Esophagus muscularis mucosa (tissue), 4 donors: ENCODE measurements at places on chromosomes 1 and 21. TPM values are rescaled to one million over a fixed set of nuclear protein-coding genes. Genes with fewer than 3 reads are reported as not detected.

GRCh38 chr1:212683357-212683722 is 16.3 kb downstream of the BATF3 start:
- no peak for DNase-seq

GRCh38 chr1:167627615-167627864 is 2.5 kb upstream of the RCSD1 start:
- DNase-seq: no peak

Gene ATP5PF
- total RNA-seq: 118 TPM

DNA sequence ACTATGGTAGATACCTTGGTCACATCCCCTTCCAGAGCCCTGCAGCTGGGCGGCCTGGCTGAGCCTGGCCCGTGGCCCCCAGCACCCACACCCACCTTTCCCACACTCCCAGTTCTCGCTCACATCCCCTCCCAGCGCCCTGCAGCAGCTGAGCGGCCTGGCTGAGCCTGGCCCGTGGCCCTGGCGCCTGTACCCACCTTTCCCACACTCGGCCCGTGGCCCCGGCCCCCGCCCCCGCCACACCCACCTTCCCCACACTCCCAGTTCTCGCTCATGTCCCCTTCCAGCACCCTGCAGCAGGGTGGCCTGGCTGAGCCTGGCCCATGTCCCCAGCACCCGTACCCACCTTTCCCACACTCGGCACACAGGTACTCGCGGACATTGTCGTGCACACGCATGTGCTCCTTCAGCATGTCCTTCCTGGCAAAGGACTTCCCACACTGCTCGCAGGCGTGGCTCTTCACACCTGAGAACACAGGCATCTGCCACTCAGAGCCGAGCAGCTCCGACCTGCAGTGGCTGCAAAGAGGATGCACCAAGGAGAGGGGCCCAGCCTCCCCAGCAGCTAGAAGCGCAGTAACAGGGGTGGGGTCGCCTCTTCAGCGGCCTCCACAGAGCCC is 52.5 kb upstream of the RIPK4 start:
- no peak for DNase-seq

GRCh38 chr1:56754708-56755479 is 64.3 kb downstream of the FYB2 start:
- no peak for DNase-seq

Gene CELA3B
- total RNA-seq: not detected

Gene TMCO1
- total RNA-seq: 36.0 TPM

GRCh38 chr21:33291686-33292085 is 25.5 kb downstream of the IL10RB start:
- DNase-seq: no peak
